ENCODE measurements at places on chromosomes 3 and 15.

DNA sequence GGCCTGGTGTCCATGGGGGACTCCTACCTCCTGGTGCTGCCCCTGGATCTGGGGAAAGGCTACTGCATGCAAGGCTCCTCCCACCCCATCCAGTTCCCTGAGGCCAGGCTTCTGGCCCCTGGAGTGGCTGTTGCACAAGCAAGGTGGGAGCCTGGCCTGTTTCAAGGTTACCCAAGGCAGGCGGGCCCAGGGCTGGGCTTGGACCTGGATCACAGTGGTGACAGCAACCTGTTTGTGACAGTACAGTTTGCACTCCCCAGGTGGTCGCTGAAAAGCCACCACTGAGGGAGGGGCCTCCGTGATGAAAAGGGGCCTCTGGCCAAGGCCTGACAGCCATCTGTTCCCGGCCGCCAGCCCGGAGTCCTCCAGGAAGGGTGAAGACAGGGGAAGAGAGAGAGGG is 14.4 kb upstream of the KY start:
- no peak for DNase-seq

DNA sequence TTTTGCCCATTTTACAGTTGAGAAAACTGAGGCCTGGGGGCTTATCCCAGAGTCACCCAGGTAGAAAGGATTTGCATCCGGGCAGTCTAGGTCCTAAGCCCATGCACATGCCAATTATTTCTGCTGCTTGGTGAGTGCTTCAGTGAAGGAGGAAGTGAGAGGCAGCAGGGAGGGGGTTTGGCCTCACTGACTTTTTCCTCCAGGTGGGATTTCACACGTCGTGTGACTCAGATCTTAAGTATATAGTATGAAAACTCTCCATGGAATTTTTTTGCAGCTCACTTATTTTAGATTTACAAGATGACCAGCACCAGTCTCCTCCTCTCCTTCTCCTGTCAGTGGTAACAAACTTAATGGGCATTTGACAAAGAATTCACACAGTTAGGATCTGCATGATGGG is 4.6 kb downstream of the ITGA11 start:
- DNase-seq = no peak

- no peak for DNase-seq
Measured at GRCh38 chr15:55715355-55716076, 27.4 kb downstream of the PRTG start.

DNA sequence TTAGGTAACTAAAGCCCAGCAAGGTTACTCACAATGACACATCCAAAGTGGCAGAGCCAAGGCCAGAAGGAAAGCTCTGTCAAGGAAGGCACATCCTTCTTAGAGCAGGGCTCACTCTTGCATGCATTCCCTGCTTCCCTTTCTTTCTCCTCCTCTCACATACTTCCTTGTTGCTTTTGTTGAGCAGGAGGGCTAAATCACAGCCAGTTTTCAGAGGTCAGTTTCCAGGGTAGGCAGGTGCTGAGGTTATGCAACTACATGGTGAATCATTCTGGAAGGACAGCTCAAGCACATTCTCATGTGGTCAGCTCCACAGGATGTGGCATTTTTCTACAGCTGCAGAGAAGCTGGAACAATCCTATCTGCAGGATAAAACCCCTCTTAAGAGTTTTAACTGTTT is 275.6 kb downstream of the ZNF621 start:
- peak; percentile 41 for DNase-seq

GRCh38 chr3:54358316-54358715 is 236.0 kb downstream of the CACNA2D3 start:
- peak; percentile 16 for DNase-seq

DNA sequence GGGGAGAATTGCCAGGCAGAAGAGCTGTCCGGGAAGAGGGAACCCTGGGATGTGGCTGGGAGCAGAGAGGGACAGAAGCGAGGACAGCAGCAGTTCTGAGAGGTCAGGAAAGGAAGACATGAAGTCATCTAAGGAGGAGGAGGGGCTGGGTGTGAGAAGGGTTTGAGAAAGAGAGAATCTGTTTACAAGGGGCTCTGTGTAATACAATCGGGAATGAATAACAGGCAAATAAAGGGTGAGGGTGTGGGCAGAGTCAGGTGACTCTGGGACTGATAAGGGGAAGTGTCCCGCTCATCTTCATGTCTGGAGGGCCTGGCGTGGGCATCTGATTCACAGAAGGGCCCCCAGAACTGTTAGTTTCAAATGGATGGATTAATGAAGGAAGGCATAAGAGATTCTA is 191.3 kb downstream of the XXYLT1 start:
- no peak for DNase-seq

- no peak for DNase-seq
Measured at GRCh38 chr3:159910991-159911663, 77.5 kb upstream of the IL12A start.

DNA sequence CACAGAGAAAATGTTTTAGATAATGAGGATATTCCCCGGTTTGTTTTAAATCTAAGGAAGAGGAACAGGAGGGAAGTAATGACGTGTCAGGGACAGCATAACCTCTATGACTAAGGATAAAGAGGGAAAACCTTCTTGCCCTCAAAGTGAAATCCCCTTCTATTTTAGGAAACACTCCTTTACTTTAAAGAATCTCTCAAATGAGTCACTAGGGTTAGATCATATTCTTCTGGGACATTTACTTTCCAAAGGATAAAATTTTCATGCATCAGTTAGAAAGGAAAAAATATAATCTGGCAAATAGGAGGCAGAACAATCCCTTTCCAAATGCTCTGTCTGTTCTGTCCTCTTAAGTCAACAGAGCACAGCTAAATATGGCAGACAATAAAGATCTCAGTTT is 43.2 kb upstream of the UBE2E2 start:
- no peak for DNase-seq

DNA sequence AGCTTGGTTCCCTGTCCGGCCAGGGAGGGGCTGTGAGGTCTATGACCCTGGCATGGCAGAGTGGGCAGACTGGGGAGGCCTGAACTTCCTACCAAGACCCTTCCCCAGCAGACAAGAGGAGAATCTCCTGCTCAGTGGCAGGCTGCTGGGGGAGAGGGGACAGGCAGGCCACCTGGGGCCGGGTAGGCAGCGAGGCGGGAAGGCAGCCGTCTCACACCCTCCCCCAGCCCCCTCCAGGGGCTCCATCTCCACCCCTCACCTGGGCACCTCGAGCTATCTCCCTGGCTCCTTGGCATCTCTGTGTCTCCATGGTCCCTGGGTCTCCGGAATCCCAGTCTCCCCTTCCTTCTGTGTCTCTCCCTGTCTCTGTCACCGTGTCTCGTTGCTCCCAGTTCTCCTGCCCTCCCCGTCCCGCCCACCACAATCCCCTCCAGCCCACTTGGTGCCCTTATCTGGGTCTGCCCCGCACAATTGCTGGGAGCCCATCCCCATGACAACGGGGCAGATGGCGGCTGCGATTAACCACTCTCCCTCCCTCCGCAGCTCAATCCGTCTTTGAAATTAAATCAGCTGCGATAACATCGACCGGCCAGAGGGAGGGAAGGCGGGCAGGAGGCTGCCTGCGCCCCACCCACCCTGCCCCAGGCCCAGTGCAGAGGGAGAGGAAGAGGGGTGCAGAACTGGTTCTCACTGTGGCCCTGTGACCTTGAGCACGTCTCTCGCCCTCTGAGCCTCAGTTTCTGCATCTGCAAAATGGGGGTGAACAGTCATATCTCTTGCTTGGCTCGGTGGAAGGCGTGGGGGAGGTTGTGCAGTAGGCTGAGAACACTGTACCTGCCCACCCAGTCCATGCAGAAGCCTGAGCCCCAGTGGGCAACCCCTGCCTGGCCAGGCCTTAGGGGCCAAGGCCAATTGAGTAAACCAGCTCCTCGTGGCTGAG is 9.6 kb downstream of the DNAJB8 start:
- DNase-seq = peak; percentile 54

DNA sequence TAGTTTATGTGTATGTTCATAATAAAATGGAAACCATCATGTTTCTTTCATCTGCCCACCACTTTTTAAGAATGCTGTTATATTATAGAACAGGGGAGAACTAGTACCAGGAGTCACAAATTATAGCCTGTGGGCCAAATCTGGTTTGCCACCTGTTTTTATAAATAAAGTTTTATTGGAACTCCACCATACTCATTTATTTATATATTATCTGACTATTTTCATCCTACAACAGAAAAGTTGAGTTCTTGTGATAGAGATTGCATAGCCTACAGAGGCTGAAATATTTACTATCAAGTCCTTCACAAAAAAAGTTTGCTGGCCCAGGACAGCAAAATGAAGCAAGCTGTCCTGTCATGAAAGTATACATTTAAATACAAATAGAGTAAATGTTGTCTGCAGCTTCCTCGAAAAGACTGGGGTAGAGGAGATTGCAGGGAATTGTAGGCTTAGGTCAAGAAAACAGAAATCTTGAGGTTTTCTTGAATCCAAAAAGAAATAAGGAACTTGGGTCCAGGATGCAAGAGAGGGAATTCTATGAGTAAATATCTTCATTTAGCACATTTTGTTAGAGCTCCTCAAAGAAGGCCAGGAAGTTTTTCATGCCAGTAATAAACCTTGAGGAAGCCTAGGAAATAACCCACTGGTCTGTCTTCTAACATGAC is 41.1 kb downstream of the FILIP1L start:
- DNase-seq = no peak

DNA sequence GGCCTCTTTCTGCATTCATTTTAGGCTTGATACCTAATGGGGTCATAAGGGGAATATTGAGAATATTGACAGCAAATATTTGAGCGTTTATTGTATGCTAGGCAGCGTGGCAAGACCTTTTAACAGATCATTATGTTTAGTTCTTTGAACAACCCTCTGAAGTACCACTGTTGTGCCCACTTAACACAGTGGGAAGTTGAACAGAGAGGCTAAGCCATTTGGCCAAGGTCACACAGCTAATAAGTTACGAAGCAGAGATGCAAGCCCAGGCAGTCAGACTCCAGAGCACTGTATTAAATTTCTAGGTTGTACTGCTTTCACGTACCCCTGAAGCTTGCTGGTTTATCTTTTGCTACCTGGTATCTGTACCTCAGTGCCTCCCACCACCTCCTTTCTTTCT is 1.1 kb downstream of the RAB7A start:
- no peak for DNase-seq

- DNase-seq = peak; percentile 16
Measured at GRCh38 chr3:126435456-126436315, 40.0 kb downstream of the ZXDC start.

Measured in stomach (tissue), 19 donors.